ENCODE measurements at places on chromosomes 4 and X. TPM values are rescaled to one million over a fixed set of nuclear protein-coding genes. Genes with fewer than 3 reads are reported as not detected.
A peak's percentile ranks its signal among the peaks of the same experiment; 100 is the strongest.

Gene RASGEF1B
- 5.6 TPM for polyA plus RNA-seq

GRCh38 chr4:95388911-95389310, 159.9 kb downstream of the UNC5C start:
- no peak for DNase-seq

Gene FGFR3
- 2.1 TPM for polyA plus RNA-seq

GRCh38 chrX:21747558-21747957, 10.4 kb downstream of the SMPX start:
- no peak for DNase-seq

DNA sequence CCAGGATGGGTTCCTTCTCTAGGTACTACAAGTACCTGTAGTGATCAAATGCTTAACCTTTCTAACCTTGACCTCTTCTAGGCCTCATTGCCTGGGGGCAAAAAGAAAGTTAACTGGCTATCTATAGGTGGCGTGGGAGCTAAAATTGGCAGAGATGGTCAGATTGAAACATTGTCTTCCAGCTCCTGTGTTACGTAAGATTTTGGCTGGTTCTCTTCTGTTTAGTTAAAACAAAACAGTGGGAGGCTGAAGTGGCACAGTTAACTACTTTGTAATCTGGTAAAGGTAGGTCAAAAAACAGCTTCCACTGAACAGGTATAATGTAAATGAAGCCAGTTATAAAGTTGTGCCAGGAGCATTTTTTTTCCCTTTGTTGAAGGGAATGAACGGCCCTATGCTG, 115.2 kb downstream of the MBNL3 start:
- no peak for DNase-seq

Gene CLGN
- polyA plus RNA-seq, result 2.5 TPM

DNA sequence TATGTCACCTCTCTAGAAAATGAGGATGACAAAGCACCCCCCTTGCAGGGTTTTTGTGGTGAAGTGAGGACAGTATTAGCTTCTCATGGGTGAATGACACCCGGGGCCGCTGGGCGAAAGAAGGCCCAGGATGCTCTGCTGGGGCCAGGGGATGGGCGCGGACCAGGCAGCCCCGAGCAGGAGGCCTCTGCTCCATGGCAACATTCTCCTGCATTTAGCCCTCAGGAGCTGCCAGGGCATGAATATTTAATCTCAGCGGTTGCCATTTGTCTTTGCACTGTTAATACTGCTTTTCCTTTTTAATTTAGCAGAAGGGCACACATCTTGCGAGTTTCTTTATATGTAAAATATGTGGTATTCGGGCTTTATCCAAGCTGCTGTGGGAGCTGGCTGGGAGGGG, 30.3 kb upstream of the PSAPL1 start:
- no peak for DNase-seq

Gene BBS7
- 14.7 TPM for polyA plus RNA-seq

- no peak for DNase-seq
These were observed 17.1 kb downstream of the MGST2 start for GRCh38 chr4:139682741-139683151.

- DNase-seq, result peak; percentile 18
These were observed at the start of gene HOPX for GRCh38 chr4:56681158-56681852. Gene HOPX, minus strand, starts transcription at chr4:56681296. Its CDS starts 23,480 bp downstream, at chr4:56657816.

Gene ADGRG4
- polyA plus RNA-seq, result under 0.01 TPM

Gene CSAG1
- not detected for polyA plus RNA-seq

- DNase-seq, result no peak
These were observed 109.8 kb downstream of the NYX start for GRCh38 chrX:41556958-41557357.

Gene CRMP1
- polyA plus RNA-seq, result 9.3 TPM

Gene PYURF
- 69.2 TPM for polyA plus RNA-seq

DNA sequence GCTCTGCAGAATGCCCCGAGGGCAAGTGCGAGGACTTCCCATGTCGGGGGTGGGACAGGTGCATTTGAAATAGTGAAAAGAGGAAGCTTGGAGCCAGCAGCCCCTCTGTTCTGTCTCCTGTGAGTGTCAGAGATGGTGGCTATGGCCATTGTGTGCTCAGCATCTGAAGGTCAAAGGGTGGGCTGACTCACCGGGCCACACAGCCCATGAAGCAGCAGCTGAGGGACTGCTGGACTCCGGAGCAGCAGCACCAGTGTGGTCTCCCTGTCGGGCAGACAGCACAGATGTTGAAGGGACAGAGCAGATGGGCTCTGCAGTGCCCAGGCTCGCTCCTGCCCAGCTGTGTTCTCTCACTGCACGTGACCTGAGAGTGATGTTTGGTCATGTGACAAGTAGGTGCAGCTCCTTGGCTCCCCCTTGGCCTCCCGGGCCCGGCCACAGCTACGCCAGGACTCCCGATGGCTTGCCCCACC, 53.5 kb downstream of the TBC1D14 start:
- DNase-seq, result peak; percentile 73

Gene SORCS2
- polyA plus RNA-seq, result 0.67 TPM

DNA sequence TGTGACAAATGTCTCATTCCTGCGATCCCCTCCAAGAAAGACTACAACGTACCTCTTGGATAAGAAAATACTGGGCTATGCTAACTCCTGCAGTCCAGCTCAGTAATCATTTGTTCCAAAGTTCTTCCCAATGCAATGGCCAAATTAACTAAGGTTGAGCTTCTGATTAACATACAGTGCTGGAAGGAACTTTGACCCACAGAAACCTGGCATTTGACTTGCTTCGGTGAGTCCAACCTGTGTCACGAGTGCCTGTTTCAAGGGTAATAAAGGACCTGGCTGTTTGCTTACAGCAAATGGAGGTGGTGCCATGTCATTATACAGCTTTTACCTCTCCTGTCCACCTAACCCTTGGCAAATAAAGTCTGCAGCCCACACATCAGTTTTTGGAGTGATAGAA, 83.2 kb downstream of the RBM47 start:
- DNase-seq, result no peak

GRCh38 chr4:132169660-132170059, 979.4 kb upstream of the PCDH10 start:
- DNase-seq, result no peak

DNA sequence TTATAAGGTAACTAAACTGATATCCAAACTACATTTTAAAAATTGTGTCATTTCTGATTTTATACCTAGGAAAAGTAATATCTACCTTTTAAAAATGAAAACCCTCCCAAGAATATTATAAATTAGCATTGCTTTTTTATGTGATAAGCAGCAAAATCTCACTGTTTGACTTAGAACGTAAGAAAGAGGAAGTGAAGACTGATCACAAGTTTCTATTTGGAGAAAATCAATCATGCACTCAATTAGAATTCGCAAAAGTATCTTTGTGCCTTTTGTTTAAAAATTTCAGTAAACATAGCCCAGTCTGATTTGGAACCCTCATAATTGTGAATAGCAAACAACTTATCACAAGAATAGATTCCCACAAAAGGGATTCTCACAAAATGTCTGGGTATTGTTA, 142.7 kb downstream of the TENM3 start:
- no peak for DNase-seq

Gene TCP11X1
- not detected for polyA plus RNA-seq

DNA sequence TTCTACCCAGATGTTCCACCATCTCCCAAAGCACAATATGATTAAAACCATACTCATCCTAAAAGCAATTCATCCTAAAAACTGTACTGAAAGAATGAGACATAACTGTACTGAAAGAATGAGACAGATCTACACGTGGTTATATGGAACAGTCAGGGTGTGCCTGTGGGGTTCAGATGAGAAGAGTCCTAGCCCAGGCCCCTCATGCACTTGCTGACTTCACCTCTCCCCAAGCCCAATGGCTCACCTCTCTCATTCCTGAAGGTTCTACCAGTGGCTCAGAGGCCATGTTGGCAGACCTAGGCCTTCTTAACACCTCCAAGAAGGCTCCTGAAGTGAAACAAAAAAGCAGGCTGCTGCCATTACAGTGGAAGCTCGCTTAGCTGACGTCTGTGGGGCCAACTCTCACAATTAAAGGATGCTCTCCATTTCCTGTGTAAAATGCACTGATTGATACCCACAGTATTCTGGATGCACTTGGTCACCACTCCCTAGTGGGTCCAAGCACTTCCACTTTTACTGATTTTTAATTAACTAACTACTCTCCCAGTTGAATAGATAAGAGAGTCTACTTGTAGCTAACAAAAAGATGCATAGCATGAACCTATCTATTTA, 3.8 kb downstream of the PLAC1 start:
- no peak for DNase-seq

GRCh38 chrX:97609357-97609756, 725.6 kb downstream of the RPA4 start:
- DNase-seq, result no peak

Gene SERPINA7
- not detected for polyA plus RNA-seq

Gene PAGE4
- 2.6 TPM for polyA plus RNA-seq

Gene SLC38A5
- polyA plus RNA-seq, result 6.0 TPM

Gene NDST4
- not detected for polyA plus RNA-seq

GRCh38 chrX:129932016-129932820, 26.3 kb downstream of the UTP14A start:
- peak; percentile 92 for DNase-seq

DNA sequence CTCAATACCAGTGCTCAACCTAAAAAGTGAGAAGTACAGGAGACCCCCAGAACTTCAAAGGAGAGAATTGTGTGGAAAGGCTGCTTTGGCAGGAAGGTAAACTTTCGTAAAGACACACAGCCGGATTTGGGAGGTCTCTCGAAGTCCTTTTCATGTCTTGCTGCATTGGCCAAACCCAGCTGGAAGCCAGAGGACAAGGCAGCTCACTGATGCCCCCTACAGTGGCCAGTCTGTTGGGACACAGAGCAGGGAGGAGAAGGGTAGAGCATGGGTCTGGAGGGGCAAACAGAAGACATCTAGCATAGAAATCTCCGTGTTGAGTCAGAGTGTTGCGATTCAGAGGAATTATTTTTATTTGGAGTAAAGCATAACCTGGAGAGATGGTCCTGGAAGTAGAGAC, 198.9 kb downstream of the ANK2 start:
- no peak for DNase-seq

DNA sequence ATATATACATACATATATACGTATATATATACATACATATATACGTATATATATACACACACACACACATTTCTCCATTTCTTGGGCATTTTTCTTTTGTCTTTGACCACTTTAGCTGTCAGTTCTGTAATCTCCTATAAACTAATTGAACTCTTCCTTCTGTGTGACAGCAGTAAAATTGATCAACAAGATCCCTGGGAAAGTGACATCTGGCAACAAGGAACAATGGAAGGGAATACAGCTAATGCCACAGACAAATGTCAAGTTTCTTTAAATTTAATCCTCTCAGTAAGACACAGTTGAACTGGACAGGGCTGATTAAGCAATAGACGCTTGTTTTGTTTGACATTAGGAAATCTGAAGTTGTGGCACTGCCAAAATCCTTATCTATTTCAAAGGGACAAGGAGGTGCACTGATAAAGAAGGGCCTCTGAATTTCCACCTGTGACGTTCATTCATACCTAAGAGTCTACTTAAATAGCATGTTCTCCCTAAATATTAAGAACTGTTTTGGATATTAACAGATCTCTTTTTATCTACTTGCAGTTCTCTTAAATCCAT, 126.9 kb downstream of the RNF150 start:
- DNase-seq, result peak; percentile 46

Gene BEND2
- polyA plus RNA-seq, result not detected

Gene FMR1NB
- not detected for polyA plus RNA-seq

DNA sequence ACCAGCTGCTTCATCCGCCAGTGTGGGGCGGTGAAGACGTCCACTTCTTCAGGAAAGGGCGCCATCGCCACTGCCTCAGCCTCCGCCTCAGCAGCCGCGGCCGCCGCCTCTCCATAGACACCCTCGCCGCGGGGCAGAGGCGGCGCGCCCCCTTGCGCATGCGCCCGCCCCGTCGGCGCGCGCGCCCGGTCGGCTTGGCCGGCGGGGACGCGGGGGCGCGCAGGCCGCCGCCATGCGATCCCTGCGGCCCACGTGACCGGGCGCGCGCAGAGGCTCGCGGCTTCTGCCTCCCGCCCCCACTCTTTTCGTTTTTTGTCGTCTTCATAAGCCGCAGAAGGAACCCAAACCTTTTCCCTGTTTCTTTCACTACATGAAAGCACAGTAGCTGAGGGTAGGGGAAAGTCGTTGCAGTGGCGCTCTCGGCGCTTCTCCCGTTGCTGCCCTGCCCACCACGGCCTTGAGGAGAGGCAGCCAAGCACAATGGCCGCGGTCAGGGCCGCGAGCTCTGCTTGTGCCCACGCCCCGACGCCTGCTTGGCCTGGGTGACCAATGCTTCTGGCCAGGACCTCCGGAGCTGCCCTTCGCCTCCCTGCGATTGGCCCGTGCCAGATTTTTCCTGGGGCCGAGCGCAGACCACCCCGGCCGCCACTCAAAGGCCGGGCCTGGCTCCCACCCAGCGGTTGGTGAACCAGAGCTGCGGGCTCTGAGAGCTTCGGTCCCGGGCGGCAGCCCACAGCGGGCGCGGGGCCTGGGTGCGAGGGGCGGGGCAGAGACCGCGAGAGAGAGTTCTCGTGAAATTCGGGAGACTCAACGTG, at the start of gene FBXL5:
FBXL5 (minus strand) TSS at position 135 of the 815 bp plus-strand sequence; CDS start at position 65, 70 bp downstream.
- peak; percentile 75 for DNase-seq

DNA sequence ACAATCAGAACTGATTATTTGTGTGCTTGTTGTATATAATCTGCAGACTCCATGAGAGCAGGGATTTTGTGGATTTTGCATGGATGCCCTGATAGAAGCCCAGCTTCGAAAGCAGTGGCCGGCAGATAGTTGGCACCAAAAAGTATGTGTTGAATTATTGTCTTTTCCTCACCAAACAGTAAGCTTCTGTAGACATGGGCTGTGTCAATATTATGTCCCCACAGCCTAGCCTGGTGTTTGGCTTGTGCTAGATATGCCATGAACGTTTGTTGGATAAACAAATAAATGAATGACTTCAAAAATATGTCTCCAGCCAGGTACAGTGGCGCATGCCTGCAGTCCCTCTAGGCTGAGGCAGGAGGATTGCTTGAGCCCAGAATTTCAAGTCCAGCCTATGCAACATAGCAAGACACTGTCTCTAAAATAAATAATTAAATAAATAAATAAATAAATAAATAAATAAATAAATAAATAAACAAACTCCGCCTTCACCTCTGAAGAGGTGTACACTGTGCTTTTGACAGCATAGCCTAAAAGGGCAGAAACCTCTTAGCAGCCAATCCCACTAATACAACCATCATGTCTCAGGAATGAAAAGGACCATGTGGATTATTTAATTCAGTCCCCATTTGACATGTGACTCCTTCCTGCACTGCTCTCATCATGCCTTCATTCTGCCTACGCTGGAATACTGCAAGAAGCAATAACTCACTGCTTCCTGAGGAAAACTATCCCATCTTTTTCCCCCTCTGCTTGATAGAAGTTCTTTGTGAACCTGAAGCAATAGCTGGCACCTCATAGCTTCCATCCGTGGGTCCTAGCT, 335.2 kb downstream of the FBXW7 start:
- no peak for DNase-seq

DNA sequence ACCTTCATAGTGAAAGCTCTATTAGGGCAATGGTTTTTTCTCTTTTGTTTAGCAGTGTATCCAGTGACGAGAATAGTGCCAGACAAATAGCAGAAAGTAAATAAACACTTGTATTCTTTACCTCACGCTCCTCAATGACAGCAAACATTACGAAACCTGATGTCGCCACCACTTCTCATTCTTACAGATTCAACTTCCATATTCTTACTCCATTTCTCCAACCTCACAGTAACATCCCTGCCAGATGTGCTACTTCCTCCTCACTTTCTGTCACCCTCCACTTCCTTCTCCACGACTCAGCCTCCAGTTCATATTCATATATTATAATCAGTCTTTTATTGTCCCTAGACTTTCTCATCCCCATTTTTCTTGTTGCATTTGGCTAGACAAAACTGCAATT, 1956.2 kb upstream of the AGA start:
- DNase-seq, result no peak

GRCh38 chr4:8205241-8205707, 6.2 kb downstream of the SH3TC1 start:
- no peak for DNase-seq

Data from adrenal gland (tissue), 19 donors.